ENCODE measurements at places on chromosomes 4 and X. TPM values are rescaled to one million over a fixed set of nuclear protein-coding genes. Genes with fewer than 3 reads are reported as not detected.

DNA sequence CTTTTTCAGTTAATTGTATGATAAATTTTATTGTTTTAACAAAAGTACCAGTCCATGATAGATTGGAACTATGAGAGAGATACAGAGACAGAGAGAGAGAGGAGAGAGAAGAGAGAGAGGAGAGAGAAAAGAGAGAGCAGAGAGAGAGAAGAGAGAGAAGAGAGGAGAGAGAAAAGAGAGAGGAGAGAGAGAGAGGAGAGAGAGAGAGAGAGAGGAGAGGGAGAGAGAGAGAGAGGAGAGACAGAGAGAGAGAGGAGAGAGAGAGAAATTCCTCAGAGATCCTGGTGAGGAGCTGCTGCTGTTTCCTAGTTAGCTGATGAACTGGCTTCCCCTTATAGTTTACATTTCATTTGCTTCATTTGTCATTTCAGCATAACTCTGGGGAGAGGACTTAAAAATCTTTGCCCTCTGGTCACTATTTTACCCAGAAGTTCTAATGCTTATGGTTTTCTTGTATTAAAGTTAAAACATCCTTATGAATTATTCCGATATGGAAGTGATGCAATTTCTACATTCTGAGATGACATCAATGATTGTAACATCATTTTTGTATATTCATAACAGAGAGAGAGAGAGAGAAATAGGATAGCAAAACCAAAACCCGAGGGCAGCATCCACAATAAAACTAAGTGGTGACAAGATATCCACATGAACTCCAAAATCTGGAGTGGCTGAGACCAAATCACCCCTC lies 10.8 kb downstream of the CTAG1A start:
- DNase-seq: no peak

DNA sequence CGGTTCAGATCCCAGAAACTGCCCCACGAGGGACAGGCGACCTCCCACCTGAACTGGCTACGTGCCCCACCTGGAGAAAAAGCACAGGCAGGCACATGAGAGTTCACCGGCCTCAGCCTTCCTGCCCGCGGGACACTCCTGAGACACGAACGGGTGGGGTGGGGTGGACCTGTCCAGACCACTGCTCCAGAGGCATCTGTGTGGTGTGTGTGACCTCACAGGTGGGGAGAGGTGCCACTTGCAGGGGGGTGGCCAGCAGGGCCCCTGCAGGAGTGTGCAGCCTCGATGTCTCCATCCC lies 18.5 kb downstream of the NELFA start:
- no peak for DNase-seq

GRCh38 chr4:185738820-185739219 lies 73.2 kb downstream of the SORBS2 start:
- DNase-seq: no peak

DNA sequence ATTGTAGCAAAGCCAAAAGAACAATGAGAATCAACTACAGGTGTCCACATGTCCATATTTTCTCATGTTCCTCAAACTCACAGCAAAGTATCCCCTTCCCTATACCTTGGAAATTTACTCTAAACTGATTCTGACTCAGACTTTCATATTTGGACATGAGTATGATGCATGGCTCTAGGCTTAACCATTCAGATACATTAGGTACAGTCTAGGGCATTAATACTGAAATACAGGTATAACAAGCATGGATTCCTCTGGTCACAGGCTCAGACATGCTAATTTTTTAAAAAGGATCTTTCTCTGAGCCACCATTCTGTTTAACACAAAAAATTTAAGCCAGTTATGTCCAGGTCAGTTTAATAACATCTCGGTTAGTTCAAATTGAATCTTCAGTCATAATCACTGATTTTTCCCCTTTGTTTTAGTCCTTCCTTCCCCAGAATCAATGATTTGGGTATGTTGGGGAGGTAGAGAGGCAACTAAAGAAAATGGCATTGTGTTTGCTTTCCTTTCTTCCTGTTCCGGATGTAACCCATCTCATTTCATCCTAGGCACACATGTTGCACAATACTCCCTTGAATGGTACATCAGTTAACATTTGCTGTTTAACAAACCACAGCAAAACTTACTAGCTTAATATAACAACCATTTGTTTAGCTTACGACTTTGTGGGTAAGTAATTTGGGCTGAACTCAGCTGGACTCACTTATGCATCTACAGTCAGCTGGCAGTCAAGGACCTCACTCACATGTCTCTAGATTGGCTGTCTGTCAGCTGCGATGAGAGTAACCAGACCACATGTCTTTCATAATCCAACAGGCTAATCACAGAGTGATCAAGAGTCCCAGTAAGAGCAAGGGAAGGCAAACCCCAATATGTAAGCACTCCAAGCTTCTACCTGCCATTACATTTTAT lies 75.3 kb upstream of the GRIA3 start:
- no peak for DNase-seq

Gene GAGE2A
- total RNA-seq: not detected

GRCh38 chrX:98338544-98338943 lies 1454.8 kb downstream of the RPA4 start:
- DNase-seq: no peak

GRCh38 chr4:101695176-101695575 lies 95.4 kb upstream of the BANK1 start:
- DNase-seq: no peak

DNA sequence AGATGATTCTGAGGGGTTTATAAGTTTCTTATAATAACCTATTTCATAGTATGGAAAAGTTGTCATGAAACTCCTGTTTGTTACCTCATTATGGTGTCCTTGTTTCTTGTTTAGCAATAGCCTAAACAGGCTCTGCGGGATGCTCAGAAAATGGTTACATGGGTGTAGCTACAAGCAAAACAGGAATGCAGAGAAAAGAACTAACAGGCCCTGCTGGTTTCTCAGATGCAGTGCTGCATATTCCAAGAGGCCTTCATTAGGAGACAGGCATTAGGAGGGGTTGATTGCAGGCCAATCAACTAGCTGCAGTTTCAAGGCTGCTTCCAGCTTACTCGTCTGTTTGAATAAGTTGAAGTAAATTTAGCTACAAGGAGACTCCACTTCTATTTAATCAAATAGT lies 37.6 kb upstream of the HPGD start:
- DNase-seq: no peak

Gene TMEM131L
- total RNA-seq: 22.9 TPM

Gene ARHGAP10
- total RNA-seq: 96.2 TPM

Gene TRAM1L1
- 1.2 TPM for total RNA-seq

Gene NAP1L3
- total RNA-seq: 0.84 TPM

DNA sequence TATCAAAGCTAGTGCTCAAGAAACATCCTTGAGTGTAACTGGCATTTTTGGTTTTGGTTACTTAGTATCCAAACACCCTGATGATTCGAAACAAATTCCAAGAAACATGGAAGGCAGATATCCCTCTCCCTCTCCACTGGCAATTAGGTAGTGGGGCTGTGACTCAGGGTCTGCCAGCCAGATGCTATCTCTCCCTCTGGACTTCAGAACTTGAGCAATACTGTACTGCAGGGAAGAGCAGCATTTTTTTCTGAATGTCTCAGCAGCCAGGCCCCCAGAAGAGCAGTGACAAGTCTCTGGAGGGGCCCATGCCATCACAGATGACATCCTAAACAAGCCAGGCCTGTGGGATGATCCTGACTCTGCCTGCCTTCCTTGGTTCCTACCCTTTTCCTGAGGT lies 37.3 kb upstream of the BCORL1 start:
- no peak for DNase-seq

Gene AVPR2
- total RNA-seq: 5.0 TPM

Gene IL3RA
- total RNA-seq: 30.6 TPM

Gene PGAM4
- not detected for total RNA-seq

DNA sequence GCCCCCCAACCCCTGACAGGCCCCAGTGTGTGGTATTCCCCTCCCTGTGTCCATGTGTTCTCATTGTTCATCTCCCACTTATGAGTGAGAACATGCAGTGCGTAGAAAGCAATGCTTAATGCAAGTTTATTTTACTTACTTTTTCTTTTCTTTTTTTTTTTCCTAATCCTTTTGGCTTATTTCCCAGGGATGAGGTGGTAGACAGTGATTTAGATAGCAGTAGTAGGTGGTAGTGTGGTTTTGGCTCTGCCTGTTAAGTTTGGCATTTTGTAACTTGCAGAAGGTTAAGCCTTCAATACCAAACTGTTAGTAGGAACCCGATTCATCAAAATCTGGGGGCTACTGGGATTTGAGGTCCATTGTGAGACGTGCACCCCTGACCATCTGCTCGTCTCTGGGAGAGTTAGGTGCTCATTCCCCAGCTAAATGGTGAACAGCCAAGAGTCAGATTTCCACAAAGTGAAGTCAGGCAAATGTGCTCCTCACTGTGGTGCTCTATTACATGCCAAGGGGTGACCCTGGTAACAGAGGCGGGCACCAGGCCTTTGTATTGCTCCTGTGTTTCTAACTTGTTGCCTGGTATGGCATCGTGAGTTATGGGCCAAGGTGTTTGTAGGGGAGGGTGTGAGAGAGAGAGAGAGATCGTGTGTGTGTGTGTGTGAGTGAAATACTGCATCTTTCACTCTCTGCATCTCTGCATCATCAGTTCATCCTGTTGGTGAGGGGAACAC lies 70.3 kb downstream of the PHOX2B start:
- no peak for DNase-seq

- DNase-seq: no peak
Measured at GRCh38 chr4:39718366-39719323, 20.7 kb downstream of the UBE2K start.

GRCh38 chr4:148048598-148048997 lies 316.7 kb downstream of the ARHGAP10 start:
- no peak for DNase-seq

- no peak for DNase-seq
Measured at GRCh38 chr4:38290366-38290765, 330.2 kb downstream of the PTTG2 start.

Gene FGFR3
- 1.3 TPM for total RNA-seq

Gene SMC1A
- total RNA-seq: 29.8 TPM

- DNase-seq: no peak
Measured at GRCh38 chr4:522438-522837, 23.4 kb downstream of the PIGG start.

Gene RIPPLY1
- not detected for total RNA-seq

GRCh38 chr4:53779025-53779424 lies 187.7 kb upstream of the LNX1 start:
- DNase-seq: no peak

- DNase-seq: no peak
Measured at GRCh38 chrX:96433409-96434077, 251.1 kb upstream of the DIAPH2 start.

DNA sequence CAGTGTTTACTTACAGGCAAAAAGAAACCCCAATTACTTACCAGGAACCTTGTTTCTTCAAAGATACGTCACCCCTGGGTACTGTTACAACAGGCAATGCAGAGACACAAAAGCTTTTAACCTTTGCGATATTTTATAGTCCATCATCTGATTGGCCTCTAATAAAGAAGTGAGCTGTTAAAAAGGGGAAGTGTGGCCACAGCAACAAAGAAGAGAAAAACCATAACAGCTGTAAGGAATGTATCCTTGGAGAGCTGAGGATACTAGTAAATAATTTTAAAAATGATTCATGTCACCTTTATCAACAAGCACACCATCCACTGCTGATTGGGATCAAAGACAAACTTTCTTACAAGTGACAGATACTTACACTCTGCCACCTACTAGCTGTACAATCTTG lies 14.1 kb downstream of the GABRA4 start:
- no peak for DNase-seq

Gene FABP2
- total RNA-seq: not detected

- DNase-seq: no peak
Measured at GRCh38 chrX:40172401-40173142, 74.8 kb upstream of the BCOR start.

Gene SPANXD
- not detected for total RNA-seq

Gene EMCN
- 24.5 TPM for total RNA-seq

DNA sequence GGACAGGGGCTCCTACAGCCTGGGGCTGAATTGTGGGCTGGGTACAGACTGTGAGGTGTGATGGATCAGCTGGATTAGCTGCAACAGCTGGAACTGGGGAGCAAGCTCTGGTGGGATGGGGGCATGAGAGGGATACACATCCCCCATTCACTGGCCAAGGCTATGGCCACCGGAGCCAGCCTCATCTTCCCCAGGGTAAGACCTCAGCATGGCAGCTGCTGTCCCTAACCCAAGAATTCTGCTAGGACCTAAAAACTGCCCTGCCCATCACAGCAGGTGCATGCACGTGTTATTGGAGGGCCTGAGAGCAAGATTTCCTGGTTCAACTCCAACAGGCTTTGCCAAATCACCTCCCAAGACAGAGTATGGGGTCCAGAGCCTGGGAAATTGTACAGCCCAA lies 258.6 kb upstream of the AGTR2 start:
- DNase-seq: no peak

DNA sequence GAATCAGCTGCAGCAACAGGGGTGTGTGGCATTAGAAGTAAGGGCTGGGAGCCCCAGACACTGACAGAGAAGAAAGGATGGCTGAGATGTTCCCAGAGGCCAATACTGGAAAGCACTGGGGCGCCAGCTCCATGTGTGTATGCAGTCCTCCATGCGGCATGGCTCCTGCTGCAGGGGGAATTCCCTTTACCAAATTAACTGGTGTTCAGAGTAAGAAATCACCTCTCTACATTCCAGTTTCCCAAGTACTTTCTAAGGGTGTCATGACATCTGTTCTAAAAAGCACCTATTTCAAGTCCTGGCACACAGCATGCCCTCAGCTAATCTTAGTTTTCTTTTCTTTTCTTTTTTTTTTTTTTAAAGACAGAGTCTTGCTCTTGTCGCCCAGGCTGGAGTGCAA lies 98.0 kb downstream of the MAML3 start:
- DNase-seq: no peak

Gene PPEF2
- not detected for total RNA-seq

Gene DCLK2
- 5.4 TPM for total RNA-seq

Gene CNKSR2
- 9.5 TPM for total RNA-seq

Gene MAP3K15
- 0.24 TPM for total RNA-seq

- DNase-seq: no peak
Measured at GRCh38 chr4:40750461-40751258, 905 bp downstream of the NSUN7 start.

Measured in omental fat pad (tissue), 4 donors.